ENCODE measurements at places on chromosomes 13 and 19. TPM values are rescaled to one million over a fixed set of nuclear protein-coding genes. Genes with fewer than 3 reads are reported as not detected.

The C19orf25 gene
- total RNA-seq = 34.3 TPM

The FXYD1 gene
- total RNA-seq = 1.8 TPM

The SLC15A1 gene
- total RNA-seq = not detected

The SLC25A41 gene
- not detected for total RNA-seq

The LILRB4 gene
- total RNA-seq = not detected

The CLDN10 gene
- total RNA-seq = not detected

The LPAR6 gene
- 2.7 TPM for total RNA-seq

The LHB gene
- total RNA-seq = not detected

The FLT1 gene
- 0.59 TPM for total RNA-seq

The ATP4A gene
- total RNA-seq = not detected

All from bronchus fibroblast of lung (primary cell).